Testis (tissue), 5 donors: ENCODE measurements at places on chromosomes 3 and 15. TPM values are rescaled to one million over a fixed set of nuclear protein-coding genes. Genes with fewer than 3 reads are reported as not detected.

DNA sequence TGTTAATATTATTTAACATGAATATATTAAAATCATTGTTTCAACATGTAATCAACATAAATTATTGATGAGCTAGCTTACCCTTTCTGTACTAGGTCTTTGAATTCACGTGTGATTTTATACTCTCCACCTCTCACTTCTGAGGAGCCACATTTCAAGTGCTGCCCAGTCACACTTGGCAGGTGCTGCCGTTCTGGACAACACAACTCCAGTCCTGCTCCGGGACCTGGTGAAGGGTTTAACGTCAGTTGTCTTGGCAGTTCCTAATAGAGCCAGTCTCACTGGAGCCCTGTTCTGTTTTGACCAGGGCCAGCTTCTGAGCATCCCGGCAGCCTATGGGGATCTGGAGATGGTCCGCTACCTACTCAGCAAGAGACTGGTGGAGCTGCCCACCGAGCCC lies 64.1 kb downstream of the LRRK1 start:
- no peaks in the 10 kb centered on the region for H3K36me3 ChIP-seq
- no peak for DNase-seq
- H3K27me3 ChIP-seq: no peaks in the 10 kb centered on the region
- H3K4me3 ChIP-seq: no peak overlapping the region
- H3K27ac ChIP-seq: no peak overlapping the region

Gene UNC13C
- polyA plus RNA-seq: 24.7 TPM

DNA sequence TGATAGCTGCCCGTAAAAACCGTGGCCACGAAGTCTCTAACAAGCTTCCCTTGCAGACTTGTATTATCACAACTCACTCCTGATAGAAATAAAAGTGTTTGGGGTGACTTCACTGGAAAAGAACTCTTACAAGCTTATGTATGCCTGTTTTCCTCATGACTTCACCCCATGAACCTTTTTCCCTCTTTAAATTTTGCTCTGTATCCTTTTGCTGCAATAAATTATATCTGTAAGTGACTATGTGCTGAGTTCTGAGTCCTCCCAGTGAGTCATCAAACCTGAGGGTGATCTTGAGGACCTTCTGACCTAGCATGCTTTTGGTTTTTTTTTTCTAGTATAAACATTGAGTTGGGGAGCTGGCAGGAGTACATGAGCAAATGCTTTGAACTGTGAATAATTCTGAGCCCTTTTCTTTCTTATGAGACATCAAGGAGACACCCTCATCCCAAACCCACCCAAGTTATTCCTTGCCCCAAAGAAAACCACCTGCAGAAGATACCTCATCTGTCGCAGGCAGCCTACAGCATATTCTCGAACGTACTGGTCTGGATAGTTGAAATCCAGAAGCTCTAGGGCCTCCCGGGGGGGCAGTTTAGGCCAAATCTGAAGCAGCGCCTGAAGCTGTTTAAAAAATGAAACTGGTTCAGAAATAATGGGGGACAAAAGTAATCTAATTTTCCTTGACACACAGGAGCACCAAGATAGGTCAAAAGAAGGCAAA lies 85.9 kb downstream of the FAIM start:
- no peak overlapping the region for H3K27ac ChIP-seq
- H3K27me3 ChIP-seq: no peaks in the 10 kb centered on the region
- no peak for DNase-seq

DNA sequence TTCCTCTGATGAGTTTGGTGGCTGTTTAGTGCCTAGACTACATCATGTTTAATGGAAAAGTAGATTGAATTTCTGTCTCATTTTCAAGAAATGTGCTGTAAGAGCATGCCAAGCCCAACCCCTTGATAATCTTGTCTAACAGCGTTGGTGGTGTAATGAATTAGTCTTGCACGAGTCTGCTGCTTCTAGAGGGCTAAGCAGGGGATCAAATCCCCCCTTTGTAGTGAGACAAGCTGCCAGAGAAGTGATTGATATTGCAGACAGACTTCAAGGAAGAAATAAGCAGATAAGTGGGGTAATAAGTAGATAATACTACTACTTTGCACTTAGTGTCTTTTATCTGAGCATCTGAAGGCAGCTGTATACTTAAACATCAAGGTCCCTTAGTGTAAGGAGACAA lies 141.4 kb downstream of the TP63 start:
- no peaks in the 10 kb centered on the region for H3K4me1 ChIP-seq
- no peak overlapping the region for H3K27ac ChIP-seq
- H3K27me3 ChIP-seq: no peaks in the 10 kb centered on the region
- no peak for DNase-seq
- H3K36me3 ChIP-seq: no peaks in the 10 kb centered on the region

Gene WHAMM
- 5.3 TPM for polyA plus RNA-seq

DNA sequence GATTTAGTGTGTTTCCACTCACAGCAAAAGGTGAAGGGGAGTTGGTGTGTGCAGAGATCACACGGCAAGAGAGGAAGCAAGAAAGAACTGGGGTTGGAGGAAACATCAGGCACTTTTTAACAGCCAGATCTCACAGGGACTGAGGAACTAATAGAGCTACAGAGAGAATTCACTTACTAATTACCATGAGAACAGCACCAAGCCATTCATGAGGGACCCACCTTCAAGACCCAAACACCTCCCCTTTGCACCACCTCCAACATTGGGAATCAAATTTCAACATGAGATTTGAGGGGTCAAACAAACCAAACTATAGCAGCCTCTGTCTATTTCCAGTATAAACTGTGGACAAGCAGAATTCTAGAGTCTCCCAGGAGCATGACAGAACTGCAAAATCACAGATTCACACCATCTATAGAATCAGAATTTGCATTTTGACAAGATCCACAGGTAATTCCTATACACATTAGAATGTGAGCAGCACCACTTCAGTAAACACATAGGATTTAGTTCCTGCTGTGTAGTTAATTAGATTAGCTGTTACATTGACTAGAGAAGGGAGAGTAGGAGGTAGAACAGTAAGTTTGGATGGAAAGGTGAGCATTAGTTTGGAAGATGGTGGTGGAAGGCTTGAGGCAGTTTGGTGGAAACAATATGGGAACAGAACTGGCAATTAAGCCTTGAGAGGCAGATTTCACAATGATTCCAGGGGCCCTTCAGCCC lies 311.7 kb downstream of the NSUN3 start:
- no peak overlapping the region for H3K27ac ChIP-seq
- H3K4me1 ChIP-seq: no peaks in the 10 kb centered on the region
- no peaks in the 10 kb centered on the region for H3K36me3 ChIP-seq
- no peaks in the 10 kb centered on the region for H3K27me3 ChIP-seq

Gene DGKG
- polyA plus RNA-seq: 1.2 TPM

Gene RARB
- polyA plus RNA-seq: 1.5 TPM

Gene LRRC49
- polyA plus RNA-seq: 22.4 TPM

Gene CELF6
- 10.1 TPM for polyA plus RNA-seq

GRCh38 chr15:69338535-69339213 lies 40.0 kb downstream of the PAQR5 start:
- DNase-seq: no peak
- H3K4me1 ChIP-seq: peaks cover 9% of the 10 kb centered on the region
- no peak overlapping the region for H3K4me3 ChIP-seq
- H3K27me3 ChIP-seq: no peaks in the 10 kb centered on the region

DNA sequence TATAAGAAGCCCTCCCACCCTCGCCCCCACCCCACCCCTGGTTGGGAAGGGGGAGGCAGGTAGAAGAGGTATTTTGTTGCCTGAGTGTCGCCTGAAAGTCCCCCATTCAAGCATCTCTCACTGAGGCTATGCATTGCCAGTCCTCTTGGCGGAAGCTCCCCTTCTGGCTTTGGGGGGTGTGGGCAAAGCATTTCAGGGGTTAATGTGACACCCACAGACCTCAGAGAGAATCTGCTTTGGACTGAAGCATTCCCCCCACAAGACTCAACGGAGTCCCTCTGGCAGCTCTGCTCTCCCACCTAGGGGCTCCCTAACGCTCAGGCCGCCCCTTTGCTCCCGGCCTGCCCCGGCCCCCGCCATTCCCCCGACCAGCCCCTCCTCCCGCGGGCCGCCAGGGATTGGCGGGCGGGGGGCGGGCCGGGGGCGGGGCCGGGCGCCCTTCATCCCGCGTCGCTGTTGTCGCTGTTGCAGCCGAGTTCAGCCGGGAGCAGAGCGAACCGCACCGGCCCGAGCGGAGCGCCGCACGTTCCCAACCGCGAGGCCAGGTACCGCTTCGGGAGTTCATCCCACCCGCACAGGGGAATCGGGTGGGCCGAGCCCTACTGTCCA lies at the start of gene SLC38A3:
TSS of gene SLC38A3 (plus strand) at position 468 of the 609 bp plus-strand sequence. CDS start 8,929 bp downstream, outside the sequence.
- no peaks in the 10 kb centered on the region for H3K4me1 ChIP-seq
- H3K27me3 ChIP-seq: no peaks in the 10 kb centered on the region
- H3K36me3 ChIP-seq: no peaks in the 10 kb centered on the region
- DNase-seq: peak; percentile 43
- H3K27ac ChIP-seq: no peak within 1 kb of the TSS

Gene DPPA4
- 8.8 TPM for polyA plus RNA-seq

DNA sequence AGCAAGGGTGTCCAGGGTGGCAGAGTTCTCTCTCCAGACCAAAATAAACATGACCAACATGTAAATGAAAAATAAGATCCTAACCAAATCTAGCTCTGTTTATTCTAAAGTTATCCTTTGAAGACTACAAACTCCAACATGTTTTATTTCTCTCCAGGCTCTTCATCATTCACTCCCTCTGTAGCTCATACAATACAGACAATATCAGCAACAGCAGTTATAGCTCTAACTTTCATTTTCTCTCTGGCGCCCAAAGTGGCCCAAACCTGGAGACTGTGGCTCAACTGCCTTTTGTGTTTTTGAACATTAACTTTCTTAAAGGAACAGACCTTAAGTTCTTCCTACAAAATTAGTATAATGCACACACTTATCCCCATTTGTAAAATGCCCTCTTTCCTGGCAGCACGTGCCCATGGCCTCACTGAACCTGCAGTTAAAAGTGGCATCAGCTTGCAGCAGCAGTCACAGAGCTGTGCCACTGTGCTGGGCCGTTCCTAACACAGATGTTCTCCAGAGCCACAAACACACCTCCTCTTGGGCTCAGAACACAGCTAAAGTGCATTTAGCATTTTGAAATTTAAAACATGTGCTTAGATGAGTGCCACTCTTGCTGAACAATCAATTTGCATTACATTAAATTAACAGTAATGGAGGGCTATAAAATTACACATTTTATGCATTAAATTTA lies 91.9 kb downstream of the RORA start:
- no peak for DNase-seq
- no peaks in the 10 kb centered on the region for H3K36me3 ChIP-seq
- H3K27ac ChIP-seq: no peak overlapping the region
- no peak overlapping the region for H3K4me3 ChIP-seq
- no peaks in the 10 kb centered on the region for H3K27me3 ChIP-seq

GRCh38 chr15:52042051-52042851 lies 23.2 kb downstream of the MAPK6 start:
- H3K27ac ChIP-seq: peak overlapping the region; percentile 54
- H3K36me3 ChIP-seq: no peaks in the 10 kb centered on the region
- no peaks in the 10 kb centered on the region for H3K27me3 ChIP-seq

Gene IL1RAP
- polyA plus RNA-seq: 2.1 TPM

DNA sequence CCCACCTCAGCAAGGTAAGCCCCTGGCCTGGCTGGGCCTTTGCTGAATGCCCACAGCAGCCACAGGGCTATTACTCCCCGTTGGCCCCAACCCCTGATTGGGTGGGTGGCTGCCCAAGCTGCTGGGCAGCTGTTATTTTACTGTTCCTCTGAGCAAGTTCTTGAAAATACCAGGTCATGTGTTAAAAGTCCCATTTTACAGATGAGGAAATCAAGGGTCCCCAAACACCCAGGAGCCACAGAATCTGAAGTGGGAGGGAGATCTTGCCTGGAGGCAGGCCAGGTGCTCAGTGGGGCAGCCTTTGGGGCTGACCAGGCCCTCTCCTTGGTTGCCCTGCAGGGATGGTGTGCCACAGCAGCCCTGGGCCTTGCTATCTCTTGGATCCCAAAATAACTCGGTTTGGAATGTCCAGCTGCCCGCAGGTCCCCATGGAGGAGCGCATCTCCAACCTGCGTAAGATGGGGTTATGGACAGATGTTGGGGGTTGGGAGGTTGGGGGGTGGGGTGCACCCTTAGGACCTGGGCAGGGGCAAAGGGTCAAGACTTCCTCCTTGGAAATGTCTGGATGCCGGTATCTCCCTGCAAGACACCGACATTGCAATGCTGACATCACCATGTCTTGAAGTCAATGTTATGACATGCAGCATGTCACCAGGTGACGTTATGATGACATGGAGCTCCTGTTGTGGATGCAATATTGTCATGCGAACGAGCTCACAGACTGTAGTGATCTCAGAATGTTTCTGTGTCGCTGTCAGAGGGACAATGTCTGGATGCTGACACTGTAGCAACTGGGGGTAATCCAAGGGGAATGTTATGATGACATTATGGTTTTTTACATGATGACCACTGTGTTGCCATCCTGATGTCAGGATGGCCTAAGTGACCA lies 13.3 kb upstream of the CSPG4 start:
- no peak overlapping the region for H3K4me3 ChIP-seq
- no peaks in the 10 kb centered on the region for H3K36me3 ChIP-seq
- no peak for DNase-seq
- H3K27me3 ChIP-seq: no peaks in the 10 kb centered on the region
- no peak overlapping the region for H3K27ac ChIP-seq

Gene CCDC39
- polyA plus RNA-seq: 4.3 TPM

Gene OR5K2
- not detected for polyA plus RNA-seq

Gene USP19
- 77.2 TPM for polyA plus RNA-seq

Gene ABCC5
- polyA plus RNA-seq: 35.2 TPM

Gene CCR3
- polyA plus RNA-seq: not detected

Gene CPNE9
- polyA plus RNA-seq: 1.3 TPM

Gene TF
- 165 TPM for polyA plus RNA-seq

Gene GOLGA8Q
- 10.4 TPM for polyA plus RNA-seq

Gene RBM15B
- polyA plus RNA-seq: 27.1 TPM

Gene SPESP1
- polyA plus RNA-seq: 67.6 TPM

- H3K4me3 ChIP-seq: no peak overlapping the region
- no peak overlapping the region for H3K27ac ChIP-seq
- H3K36me3 ChIP-seq: no peaks in the 10 kb centered on the region
- H3K27me3 ChIP-seq: no peaks in the 10 kb centered on the region
Measured at GRCh38 chr3:27479806-27480543, 4.2 kb downstream of the SLC4A7 start.

Gene PATL2
- 0.76 TPM for polyA plus RNA-seq

Gene PCSK6
- 43.9 TPM for polyA plus RNA-seq

GRCh38 chr3:159884661-159885402 lies 103.8 kb upstream of the IL12A start:
- no peak overlapping the region for H3K4me3 ChIP-seq
- no peaks in the 10 kb centered on the region for H3K36me3 ChIP-seq
- no peaks in the 10 kb centered on the region for H3K4me1 ChIP-seq
- DNase-seq: no peak
- no peaks in the 10 kb centered on the region for H3K27me3 ChIP-seq
- H3K27ac ChIP-seq: no peak overlapping the region

Gene MED12L
- polyA plus RNA-seq: 10.4 TPM

GRCh38 chr3:162780313-162780712 lies 1283.7 kb downstream of the OTOL1 start:
- no peak for DNase-seq
- H3K27me3 ChIP-seq: no peaks in the 10 kb centered on the region
- H3K4me1 ChIP-seq: no peaks in the 10 kb centered on the region

DNA sequence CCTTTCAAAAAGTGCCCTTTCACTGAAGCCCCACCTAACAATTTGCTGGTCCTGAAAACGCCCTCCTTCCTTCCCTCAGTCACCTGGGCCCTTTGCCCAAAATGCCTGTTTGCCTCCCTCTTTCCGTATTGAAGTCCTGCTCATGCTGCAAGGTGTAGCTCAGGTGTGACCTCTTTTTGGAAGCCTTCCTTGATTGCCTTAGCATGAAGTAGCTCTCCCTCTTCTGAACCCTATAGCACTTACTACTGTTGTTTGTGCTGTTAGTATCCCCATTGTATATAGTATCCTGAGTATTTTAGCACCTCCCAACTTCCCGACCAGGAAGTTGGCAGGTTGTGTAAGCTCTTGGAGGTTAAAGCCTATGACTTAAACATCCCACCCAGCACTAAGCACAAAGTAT lies 1.7 kb downstream of the PLS1 start:
- no peaks in the 10 kb centered on the region for H3K36me3 ChIP-seq
- H3K27me3 ChIP-seq: no peaks in the 10 kb centered on the region
- H3K4me3 ChIP-seq: no peak overlapping the region
- no peak for DNase-seq
- no peak overlapping the region for H3K27ac ChIP-seq

Gene ISY1
- polyA plus RNA-seq: 20.7 TPM
